ENCODE measurements at places on chromosomes 3 and 15.

DNA sequence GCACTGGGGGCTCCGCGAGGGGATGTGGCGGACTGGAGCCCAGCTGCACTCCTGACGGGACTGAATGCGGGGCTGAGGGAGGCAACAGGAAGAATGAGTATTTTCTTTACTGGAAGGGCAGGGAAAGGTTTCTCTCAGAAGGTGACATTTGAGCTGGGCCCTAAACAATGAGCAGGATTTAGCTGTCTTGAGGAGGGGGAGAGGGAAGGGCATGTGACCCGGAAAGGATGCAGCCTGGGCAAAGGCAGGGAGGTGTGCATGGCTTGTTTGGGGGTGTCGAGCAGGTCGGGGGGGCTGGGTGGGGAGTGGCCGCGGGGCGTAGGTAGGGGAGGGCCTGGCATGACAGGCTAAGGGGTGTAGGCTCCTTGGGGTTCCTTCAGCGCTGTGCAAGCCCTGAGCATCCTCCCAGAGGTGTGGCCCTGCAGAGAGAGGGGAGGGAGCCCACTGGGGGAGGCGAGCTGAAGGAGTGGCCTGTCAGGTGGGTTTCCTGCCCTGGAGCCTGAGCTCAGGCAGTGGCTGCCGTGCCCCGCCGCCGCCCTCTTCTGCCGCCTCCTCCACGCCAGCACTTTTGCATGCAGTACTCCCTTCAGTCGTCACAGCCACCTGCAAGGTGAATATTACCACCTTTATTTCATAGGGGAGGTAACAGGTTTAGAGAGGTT lies 17.2 kb upstream of the ANKDD1A start:
- peak; percentile 86 for DNase-seq

- DNase-seq: no peak
Observed at GRCh38 chr3:143590660-143591059, 257.6 kb downstream of the SLC9A9 start.

- DNase-seq: no peak
Observed at GRCh38 chr3:42489116-42489936, 13.1 kb upstream of the VIPR1 start.

DNA sequence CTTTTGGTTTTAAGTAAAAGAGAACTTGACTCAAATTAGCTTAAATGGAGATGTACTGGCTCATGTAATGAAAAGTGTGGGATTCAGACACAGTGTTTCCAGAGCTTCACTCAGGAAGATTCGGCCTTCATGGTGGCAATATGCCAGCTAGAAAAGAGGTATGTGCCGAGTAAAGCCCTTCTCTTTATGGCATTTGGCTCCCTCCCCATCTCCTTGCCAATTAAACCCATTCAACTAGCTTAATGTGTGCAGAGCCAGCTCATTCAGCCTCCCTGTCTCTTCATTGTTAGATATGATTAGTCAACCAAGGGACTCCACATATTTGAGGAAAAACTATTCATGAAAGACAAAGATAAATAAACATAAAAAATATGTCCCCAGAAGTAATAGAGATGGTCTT lies 15.0 kb upstream of the TRANK1 start:
- no peak for DNase-seq

GRCh38 chr3:186354100-186354499 lies 7.9 kb downstream of the DGKG start:
- DNase-seq: no peak

DNA sequence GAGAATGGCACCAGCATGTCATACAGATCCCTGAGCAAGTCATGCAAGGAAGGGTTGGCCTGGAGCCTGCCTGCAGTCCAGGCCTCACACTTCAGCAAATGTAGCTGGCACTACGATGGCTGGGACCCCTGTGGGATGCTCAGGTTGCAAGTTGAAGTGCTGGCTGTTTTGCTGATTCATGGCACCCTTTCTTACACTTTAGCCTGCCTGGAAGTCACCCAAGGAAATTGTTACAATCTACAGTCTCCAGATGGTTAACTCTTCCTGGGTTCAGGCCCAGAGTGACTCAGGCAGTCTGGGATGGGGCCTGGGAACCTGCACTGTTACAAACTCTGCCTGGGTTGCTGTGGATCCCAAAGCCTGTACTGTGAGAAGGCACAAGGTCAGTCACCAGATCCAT lies 91.0 kb upstream of the SLC6A11 start:
- DNase-seq: no peak

GRCh38 chr3:24270204-24270691 lies 224.4 kb downstream of the THRB start:
- DNase-seq: no peak

- DNase-seq: no peak
Observed at GRCh38 chr3:74883690-74884089, 269.2 kb upstream of the CNTN3 start.

- DNase-seq: peak; percentile 57
Observed at GRCh38 chr15:84878504-84878903, 6.0 kb upstream of the SLC28A1 start.

DNA sequence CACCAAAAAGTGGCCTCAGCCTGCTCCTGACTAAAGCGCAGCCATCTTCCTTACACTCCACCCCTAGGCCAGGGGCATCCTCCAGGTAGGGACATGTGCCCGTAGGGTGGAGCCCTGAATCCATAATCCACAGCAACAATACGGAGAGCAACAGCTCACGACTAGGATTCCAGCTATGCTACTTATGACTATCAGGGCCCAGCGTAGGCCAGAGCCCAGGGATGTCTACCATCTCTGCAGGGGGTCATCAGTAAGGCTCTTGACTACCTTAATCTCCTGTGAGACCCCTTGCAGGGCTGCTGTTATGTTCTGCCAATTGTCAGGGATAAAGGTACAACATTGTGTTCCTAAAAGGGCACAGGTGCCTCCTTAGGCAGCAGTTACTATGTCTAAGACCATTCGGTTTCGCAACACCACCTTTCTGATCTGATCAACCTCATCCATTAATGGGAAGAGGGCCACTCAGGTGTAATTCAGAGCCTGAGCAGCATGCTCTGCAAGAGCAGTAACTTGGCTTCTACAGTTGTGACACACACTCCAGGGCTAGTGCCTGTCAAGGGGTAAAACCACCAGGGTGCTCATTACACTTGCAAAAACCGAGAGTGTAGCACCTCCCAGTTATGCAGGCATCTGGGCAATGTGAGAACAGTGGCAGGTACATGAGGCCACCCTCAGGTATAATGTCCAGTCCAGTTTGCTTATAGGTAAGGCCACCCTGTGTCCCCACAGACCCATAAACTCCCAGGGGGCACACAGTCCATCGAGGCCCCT lies 11.0 kb downstream of the CCRL2 start:
- DNase-seq: no peak

DNA sequence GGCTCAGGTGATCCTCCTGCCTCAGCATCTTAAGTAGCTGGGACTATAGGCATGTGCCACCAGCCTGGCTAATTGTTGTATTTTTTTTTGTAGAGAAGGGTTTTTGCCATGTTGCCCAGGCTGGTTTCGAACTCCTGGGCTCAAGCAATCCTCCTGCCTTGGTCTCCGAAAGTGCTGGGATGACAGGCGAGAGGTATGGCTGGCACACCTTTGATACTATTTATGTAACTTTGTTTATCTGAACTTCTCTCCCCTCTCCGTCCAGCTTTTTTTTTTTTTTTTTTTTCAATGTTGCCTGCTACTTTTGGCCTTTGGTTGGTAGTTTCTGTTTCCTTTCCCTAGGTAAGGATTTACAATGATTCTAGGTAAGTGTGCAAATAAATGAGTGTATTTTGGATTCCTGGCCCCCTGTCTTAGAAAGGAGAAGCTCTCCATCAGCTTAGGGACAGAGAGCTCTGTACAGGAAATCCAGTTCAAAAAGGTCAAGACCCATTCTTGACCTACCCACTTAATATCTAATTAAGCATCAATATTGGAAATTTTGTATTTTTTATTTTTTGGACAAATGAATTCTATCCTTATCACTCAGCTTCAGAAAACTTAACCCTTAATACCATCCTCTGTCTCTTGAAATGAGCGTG lies 6.8 kb downstream of the ARL6IP5 start:
- no peak for DNase-seq

GRCh38 chr3:155938409-155938808 lies 68.0 kb downstream of the GMPS start:
- DNase-seq: no peak

DNA sequence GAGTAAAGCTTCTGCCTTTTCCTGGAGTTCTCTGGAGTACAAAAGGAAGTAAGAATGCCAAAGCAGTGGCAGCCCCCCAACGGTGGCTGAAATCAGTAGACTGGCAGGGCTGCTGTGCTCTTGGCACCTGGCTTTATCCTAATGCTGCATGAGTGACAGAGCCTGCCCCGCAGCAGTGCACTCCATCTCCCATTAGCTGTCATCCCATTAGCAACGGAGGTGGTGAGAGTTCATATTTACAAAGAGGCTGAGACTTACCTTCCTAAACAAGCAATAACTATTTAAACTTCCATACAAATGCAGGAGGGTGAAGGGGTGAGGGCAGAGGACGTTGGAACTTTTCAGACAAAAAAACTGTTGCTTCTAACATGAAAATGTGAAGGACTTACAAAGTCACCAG lies 51.9 kb downstream of the SERPINI1 start:
- no peak for DNase-seq

- DNase-seq: no peak
Observed at GRCh38 chr15:80873366-80873952, 94.3 kb downstream of the CEMIP start.

Data from activated CD4-positive, alpha-beta T cell treated with anti-CD3 and anti-CD28 coated beads, Interleukin-2, Interleukin-4, amounts not matched to agents 100 ng/mL and 50 ng/mL, durations not matched to agents 16 hours and 8 hours (primary cell).